Stimulated activated naive CD8-positive, alpha-beta T cell treated with anti-CD3 and anti-CD28 coated beads, Interleukin-15, amount 100 ng/mL, for 72 hours (primary cell): ENCODE measurements at places on chromosomes 1 and 21.

- DNase-seq, result no peak
Measured at GRCh38 chr1:217910791-217911320, 279.7 kb downstream of the SPATA17 start.

DNA sequence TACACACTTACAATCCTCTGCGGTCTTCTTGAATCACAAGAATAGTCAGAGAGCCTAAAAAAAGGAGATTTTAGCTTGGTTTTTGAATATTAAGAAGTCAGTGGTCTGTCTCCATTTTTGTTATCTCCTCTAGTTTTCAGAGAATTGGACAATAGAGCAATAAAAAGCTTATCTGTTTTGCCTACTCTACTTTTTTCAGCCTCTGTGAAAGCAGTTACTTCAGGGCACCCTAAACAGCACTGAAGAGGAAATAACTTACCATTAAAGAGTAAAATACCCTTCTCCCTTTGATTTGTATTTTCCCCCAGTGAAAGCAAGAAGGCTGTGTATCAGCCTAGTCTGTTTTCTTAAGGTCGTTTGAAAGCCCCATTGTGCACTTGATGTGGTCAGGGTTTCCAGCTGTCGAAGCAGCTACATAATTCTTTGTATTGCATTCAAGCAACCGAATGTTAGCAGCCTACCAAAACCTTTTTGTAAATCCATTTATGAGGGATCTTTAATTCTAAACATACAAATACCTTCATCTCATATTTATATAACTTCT lies 1.0 kb downstream of the NTMT2 start:
- DNase-seq, result no peak

DNA sequence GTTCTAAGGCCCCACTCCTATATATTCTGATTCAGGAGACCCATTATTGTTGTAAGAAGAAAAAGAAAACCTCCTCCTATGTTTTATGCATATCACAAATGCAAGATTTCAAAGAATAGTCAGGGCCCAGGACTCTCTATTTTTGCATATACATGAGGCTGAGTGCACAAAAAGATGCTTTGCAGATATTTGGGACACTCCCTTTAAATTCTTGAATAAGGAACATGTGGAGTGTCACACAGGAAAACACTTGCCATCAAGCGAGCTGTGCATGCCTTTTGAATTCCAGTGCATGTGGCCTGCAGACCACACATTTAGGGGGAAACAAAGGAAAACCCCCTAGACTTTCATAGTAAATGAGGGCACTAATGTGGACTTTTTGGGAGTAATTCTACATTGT lies 5.6 kb downstream of the MAP3K7CL start:
- no peak for DNase-seq

GRCh38 chr1:211947396-211948295 lies 87.7 kb downstream of the INTS7 start:
- no peak for DNase-seq

GRCh38 chr1:203026031-203026665 lies at the start of gene PPFIA4:
TSS of gene PPFIA4 (plus strand) at chr1:203026491. CDS start at chr1:203039009, 12,518 bp downstream.
- peak; percentile 95 for DNase-seq

GRCh38 chr1:223226271-223226670 lies 83.2 kb upstream of the TLR5 start:
- DNase-seq, result no peak

DNA sequence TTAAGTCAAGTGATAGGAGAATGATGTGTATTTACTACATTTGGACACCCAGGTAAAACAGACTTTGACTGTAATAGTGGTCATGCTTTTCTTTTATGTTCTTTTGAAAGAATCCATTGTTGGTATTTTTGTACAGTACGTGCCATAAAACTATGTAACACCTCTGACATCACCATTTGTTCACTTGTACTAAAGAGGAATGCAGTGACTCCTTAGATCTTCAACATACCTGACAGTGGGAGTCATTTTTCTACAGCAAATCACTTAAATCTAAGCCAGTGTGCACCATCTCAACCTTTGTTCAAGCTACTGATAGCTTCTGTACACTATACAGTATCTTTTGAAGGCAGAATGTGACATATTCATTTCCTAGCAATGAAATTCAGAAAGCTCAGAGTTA lies 6.3 kb upstream of the PLD5 start:
- DNase-seq, result no peak

DNA sequence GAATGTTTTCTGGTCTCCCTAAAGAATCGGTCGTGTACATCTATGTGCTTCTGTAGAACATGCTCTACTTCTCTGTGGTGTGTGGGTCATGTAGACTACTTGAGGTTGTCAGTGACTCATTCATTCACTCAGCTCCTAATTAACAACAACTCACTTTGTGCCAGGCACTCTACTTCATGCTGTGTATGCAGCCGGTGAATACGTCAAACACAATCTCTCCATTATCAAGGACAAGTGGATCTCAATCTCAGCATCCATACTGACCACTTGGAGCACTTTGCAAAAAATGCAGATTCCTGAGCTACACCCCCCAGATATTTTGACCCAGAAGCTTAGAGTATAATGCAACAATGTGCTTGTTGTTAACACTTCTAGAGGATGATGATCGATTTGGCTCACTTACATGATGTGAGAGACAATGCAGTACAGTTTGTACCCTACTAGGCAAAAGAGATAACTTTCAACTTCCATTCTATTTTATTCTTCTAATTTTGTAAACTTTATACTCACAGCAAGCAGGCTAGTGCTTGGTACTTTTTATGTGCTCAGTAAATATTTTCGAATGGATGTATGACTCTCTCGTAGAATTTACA lies 508.6 kb upstream of the ADAMTS5 start:
- no peak for DNase-seq

- DNase-seq, result no peak
Measured at GRCh38 chr1:33056426-33056825, 19.7 kb upstream of the AK2 start.

- no peak for DNase-seq
Measured at GRCh38 chr1:245516284-245516759, 361.5 kb downstream of the KIF26B start.

DNA sequence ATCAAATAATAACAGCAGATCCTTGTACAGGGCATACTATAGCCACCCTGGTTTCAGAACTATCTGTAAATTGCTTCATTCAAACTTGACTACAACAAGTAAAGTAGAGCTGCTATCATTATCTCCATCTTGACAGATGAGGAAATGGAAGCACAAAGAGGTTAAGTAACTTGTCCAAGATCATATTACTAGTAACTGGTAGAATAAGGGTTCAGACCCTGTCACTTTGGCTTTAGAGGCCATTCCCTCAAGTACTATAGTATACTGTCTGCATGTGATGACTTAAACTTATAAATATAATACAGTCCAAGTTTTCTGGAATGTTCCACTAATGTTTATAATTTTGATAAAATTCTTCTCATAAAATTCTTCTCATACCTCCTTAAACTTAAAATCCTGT lies 24.8 kb downstream of the PGM1 start:
- DNase-seq, result no peak

DNA sequence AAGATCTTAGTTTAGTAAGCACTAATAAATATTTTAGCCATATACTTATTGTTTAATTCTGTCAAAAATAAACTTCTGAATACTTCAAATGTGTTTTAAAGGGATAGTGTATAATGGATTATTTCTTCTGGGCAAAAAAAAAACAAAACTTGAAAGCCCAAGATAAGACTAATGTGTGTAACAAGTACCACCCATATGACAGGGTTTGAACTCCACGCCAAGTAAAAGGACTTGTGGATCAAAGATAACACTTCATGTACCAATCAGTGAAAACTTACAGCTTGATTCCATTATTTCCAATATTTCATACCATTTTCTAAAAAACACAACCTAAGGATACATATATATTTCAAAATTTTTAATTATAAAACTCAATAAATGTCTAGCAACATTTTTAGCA lies 59.5 kb downstream of the DENND1B start:
- DNase-seq, result no peak

DNA sequence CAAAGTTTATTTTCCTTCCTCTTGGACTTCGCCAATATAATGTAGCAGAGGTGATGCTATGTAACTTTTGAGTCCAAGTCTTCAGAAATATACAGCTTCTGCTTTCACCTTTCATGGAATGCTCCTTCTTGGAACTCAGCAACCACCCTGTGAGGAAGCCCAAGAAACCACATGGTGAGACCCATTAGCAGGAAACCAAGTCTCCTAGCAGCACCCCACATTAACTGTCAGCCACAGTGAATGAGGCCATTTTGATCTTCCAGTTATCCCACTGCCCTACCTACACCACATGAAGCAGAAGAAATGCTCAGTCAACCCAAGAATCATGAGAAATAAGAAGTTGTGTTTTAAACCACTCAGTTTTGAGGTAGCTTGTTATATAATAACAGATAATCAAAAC lies 58.2 kb downstream of the PAPPA2 start:
- no peak for DNase-seq

- DNase-seq, result no peak
Measured at GRCh38 chr21:45355573-45355972, 49.4 kb upstream of the COL18A1 start.

DNA sequence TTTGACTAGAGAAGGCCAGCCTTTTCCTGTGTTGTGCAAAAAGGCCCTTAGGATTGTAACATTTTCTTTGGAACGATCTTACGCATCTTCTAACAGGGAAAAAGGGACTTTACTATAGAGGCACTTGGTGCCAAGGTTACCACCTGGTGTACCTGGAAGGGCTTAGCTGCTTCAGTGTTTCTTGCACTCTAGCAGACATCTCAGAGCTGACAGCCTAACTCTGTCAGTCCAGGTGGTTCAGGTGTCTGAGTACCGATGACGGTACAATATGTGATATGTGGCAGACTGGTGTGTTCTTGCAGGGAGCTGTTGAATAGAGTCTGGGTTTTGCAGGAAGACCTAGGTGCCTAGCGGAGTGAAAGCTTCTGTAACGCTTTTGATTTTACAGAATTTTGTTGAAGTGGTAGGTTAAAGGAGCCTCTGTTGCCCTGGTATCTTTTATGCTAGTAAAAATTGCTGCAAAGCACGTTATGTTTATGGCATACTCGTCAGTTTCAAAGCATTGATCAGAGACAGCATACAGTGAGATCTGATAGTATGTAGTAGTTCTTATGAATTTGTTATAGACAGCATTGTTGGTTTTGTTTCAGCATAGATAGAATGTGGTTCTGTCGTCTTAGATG lies 1.4 kb downstream of the MAGI3 start:
- DNase-seq, result peak; percentile 13

DNA sequence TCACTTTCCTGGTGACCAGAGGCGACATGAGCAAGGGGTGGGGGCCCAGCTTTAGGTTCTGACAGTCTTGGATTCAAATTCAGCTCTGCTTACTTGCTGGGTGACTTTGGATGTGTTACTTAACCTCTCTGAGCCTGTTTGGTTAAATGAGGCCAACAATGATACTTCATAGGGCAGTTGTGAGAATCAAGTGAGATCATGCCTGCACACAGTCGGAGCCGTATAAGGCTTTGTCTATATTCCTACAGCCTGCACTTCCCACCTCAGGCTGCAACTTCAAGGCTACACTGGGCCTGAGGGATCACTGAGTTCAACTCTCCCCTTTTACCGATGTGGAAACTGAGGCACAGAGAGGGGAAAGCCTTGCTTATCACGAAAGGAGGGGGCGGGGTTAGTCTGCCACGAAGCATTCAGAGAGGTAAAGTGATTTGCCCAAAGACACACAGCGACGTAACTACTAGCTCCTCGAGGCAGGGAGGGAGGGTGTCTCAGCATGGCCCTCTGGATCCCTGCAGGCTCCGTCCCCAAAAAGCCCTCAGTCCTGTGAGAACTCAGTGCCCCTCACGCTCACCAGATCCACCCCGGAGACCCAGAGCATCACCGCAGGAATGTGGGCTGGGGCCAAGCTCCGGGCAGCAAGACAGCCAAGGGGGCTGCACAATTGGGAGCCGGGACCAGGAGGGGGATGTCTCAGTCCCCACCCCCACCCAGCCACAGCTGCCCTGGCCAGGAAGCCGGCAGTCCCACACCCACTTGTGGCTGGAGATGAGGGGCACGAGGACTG lies 25.0 kb downstream of the SDC3 start:
- DNase-seq, result no peak

GRCh38 chr1:65791396-65791795 lies 1.3 kb upstream of the PDE4B start:
- no peak for DNase-seq

- no peak for DNase-seq
Measured at GRCh38 chr21:35646606-35647005, 413.7 kb downstream of the SETD4 start.

- no peak for DNase-seq
Measured at GRCh38 chr1:117146575-117147340, 25.2 kb upstream of the TRIM45 start.

GRCh38 chr1:149967041-149967440 lies 30.4 kb upstream of the MTMR11 start:
- DNase-seq, result no peak

- no peak for DNase-seq
Measured at GRCh38 chr1:247281001-247281574, 25.2 kb downstream of the VN1R5 start.

GRCh38 chr21:46618738-46619379 lies 14.0 kb upstream of the S100B start:
- DNase-seq, result no peak

DNA sequence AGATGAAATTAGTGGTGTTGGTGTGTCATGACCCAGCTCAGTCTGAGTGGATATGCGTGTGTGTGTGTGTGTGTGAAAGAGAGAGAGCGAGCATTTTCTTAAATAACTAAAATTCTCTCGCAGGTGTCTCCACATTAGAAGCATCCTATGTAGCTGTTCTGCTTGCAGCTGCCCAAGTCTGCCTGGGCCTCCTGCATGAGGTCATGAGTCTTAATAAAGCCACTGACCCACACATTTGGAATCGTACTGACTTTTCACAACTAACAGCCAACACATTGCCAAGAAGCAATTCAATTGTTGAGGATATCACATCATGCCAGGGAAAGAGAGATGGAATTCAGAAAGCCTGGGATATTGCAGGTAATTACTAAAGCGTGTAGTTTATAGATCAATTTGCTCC lies 238.2 kb upstream of the AJAP1 start:
- no peak for DNase-seq

DNA sequence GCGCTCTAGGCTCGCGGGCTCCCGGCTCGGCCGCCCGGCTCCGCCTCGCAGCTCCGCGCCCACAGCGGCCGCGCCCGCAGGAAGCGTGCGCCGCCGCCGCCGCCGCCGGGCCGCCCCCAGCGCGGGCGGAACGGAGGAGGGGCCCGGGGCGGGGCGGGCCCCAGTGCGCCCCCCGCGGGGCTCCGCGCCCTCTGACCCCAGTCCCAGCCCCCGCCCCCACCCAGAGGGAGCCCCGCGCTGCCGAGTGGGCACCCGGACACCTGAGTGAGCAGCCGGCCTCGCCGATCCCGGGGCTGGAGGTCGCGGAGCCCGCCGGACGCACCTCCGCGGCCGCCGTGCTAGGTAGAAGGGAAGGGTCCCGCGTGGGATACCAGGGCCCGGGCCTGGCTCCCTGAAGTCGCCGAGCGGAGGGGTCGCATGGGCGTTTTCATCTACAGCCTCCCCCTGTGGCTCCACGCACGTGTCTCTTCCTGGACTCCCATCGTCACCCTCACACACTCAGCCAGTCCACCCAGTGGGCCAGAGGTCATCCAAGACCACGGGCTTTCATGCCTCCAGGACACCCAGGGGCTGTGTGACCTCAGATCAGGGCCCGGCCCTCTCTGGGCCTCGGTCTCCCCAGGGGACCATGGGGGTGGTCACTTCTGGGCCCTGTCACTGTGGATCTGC lies at the start of gene SDC3:
Gene SDC3, minus strand, starts transcription at position 63 of the 669 bp plus-strand sequence. CDS start 172 bp downstream, outside the sequence.
- DNase-seq, result no peak

- DNase-seq, result no peak
Measured at GRCh38 chr1:237901299-237901934, 10.7 kb upstream of the ZP4 start.
